ENCODE measurements at places on chromosomes 4 and X. TPM values are rescaled to one million over a fixed set of nuclear protein-coding genes. Genes with fewer than 3 reads are reported as not detected.

- peak overlapping the region; percentile 86 for H3K27ac ChIP-seq
- H3K4me3 ChIP-seq: peak overlapping the region; percentile 67
- H3K36me3 ChIP-seq: peaks cover 74% of the 10 kb centered on the region
- DNase-seq: no peak
Observed at GRCh38 chr4:186699298-186699697, 24.4 kb downstream of the FAT1 start.

- peaks cover 30% of the 10 kb centered on the region for H3K4me1 ChIP-seq
- peak overlapping the region; percentile 80 for H3K27ac ChIP-seq
- H3K27me3 ChIP-seq: no peaks in the 10 kb centered on the region
- peaks cover 43% of the 10 kb centered on the region for H3K36me3 ChIP-seq
Observed at GRCh38 chr4:145883101-145883694, 55.4 kb downstream of the ZNF827 start.

DNA sequence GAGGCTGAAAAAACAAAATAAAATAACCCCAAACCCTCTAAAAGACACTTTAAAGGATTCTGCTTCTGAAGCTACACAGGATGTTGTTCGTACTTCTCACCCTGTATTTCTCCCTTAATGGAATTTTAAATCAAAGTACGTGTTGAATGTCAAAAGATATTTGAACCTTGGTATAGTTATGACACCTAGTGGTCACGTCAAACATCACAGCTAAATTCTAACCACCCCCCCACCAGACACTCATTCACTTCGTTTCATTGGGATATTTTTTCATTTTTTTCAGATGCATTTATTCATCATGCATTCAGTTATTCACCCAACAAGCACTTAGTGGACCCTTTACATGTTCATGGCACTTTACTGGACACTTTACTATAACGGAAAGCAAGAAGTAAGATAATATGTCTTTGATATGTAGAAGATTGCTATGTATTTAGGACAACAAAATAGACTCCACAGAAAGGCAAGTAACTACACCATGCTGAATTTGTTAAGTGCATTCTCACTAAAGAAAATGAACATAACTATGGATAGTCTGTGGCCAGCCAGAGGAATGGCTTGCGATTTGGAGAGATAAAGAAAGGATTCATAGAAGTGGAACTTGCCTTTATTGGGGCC, 62.5 kb upstream of the GPR174 start:
- H3K36me3 ChIP-seq: no peaks in the 10 kb centered on the region
- no peak overlapping the region for H3K4me3 ChIP-seq
- no peaks in the 10 kb centered on the region for H3K4me1 ChIP-seq
- no peak for DNase-seq
- H3K27me3 ChIP-seq: peaks cover 3% of the 10 kb centered on the region

DNA sequence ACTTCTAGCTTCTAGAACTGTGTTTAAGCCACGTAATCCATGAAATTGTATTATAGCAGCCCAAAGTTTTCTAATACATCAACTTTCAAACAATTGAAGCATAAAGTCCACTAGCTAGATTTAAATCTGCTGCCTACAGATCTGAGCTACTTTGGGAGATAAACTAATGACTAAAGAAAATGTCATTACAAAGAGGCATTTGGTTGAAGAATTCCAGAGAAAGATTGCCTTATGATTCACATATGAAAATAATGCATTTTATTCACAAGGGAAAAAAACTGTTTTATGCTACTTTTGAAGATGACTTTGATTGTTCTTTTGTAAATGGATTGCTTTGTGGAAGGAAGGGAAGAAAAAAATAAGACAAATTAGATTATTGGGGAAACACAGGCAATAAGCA, 124.1 kb upstream of the SLIT2 start:
- no peaks in the 10 kb centered on the region for H3K4me1 ChIP-seq
- no peak for DNase-seq
- H3K4me3 ChIP-seq: no peak overlapping the region
- no peak overlapping the region for H3K27ac ChIP-seq

GRCh38 chr4:37430718-37431416, 186.3 kb downstream of the NWD2 start:
- H3K27me3 ChIP-seq: no peaks in the 10 kb centered on the region
- H3K4me1 ChIP-seq: peaks cover 15% of the 10 kb centered on the region
- peak overlapping the region; percentile 24 for H3K27ac ChIP-seq
- H3K4me3 ChIP-seq: peak overlapping the region; percentile 26

- no peak overlapping the region for H3K27ac ChIP-seq
- peaks cover 7% of the 10 kb centered on the region for H3K27me3 ChIP-seq
- no peaks in the 10 kb centered on the region for H3K36me3 ChIP-seq
- no peaks in the 10 kb centered on the region for H3K4me1 ChIP-seq
- H3K4me3 ChIP-seq: no peak overlapping the region
Observed at GRCh38 chr4:83686166-83686565, 150.3 kb downstream of the GPAT3 start.

GRCh38 chr4:181443021-181443420, 800.2 kb upstream of the TENM3 start:
- no peak overlapping the region for H3K4me3 ChIP-seq
- no peak for DNase-seq
- H3K27me3 ChIP-seq: no peaks in the 10 kb centered on the region
- no peak overlapping the region for H3K27ac ChIP-seq
- no peaks in the 10 kb centered on the region for H3K4me1 ChIP-seq

GRCh38 chrX:103607364-103608305, at the start of gene TCEAL3:
Gene TCEAL3 (plus strand): TSS chrX:103607963. CDS start chrX:103609065, 1,102 bp downstream.
- no peaks in the 10 kb centered on the region for H3K4me1 ChIP-seq
- H3K27me3 ChIP-seq: no peaks in the 10 kb centered on the region
- no peaks in the 10 kb centered on the region for H3K36me3 ChIP-seq
- DNase-seq: no peak
- peak within 1 kb of the TSS; percentile 73 for H3K27ac ChIP-seq

DNA sequence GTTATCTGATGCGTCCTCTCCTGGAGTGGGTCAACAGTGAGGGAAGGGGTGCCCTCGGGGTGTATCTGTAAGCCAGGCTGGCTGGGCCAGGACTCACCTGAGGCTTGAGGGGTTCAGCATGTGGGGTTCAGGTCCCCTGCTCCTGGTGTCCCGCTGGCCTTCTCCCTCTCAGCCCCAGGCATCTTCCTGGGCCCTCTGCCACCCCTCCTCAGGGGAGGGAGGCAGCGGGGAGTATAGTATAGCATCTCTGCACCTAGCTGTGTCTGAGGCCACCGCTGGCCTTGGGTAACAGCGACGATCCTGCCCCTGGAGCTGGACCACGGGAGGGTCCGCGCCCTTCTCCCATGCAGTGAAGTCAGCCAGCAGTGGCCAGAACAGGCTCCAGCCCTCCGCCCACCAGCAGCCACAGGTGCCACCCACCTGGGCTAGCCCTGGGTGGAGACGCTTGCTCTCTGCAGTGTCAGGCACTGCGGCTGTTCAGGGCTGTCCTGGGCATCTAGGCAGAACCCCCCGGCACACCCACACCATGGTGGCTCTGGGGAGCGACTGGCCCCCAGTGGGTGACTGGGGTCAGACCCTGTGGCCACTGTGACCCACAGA, 110.7 kb upstream of the NKX1-1 start:
- H3K4me3 ChIP-seq: no peak overlapping the region
- no peak for DNase-seq
- no peak overlapping the region for H3K27ac ChIP-seq
- H3K4me1 ChIP-seq: no peaks in the 10 kb centered on the region
- H3K36me3 ChIP-seq: no peaks in the 10 kb centered on the region

DNA sequence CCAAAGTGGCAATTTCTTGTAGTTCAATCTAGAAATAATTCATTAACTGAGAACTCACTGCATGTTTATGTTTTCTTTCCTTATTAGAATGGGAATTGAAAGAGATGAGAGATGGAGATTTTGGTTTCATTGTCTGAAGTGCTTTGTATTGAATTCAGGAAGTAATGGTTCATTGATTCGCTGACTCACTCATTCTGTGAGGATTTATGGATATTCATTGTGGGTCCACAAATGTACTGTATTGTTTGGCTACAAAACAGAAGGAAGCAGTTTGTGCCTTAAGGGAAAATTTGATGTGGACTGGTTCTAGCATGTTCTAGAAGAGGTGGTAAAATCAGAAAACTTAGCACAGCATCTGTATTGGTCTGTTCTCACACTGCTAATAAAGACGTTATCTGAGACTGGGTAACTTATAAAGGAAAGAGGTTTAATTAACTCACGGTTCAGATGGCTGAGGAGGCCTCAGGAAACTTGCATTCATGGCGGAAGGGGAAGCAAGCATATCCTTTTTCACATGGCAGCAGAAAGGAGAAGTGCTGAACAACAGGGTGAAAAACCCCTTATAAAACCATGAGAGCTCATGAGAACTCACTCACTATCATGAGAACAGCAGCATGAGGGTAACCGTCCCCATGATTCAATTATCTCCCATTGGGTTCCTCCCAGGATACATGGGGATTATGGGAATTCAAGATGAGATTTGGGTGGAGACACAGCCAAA, 132.3 kb upstream of the VCX3A start:
- no peaks in the 10 kb centered on the region for H3K27me3 ChIP-seq
- no peak overlapping the region for H3K27ac ChIP-seq
- no peak for DNase-seq
- no peak overlapping the region for H3K4me3 ChIP-seq
- H3K4me1 ChIP-seq: no peaks in the 10 kb centered on the region
- H3K36me3 ChIP-seq: no peaks in the 10 kb centered on the region

- H3K4me1 ChIP-seq: peaks cover 17% of the 10 kb centered on the region
- no peak for DNase-seq
- H3K27me3 ChIP-seq: peaks cover 47% of the 10 kb centered on the region
- no peak overlapping the region for H3K27ac ChIP-seq
- H3K36me3 ChIP-seq: no peaks in the 10 kb centered on the region
Observed at GRCh38 chr4:3742610-3743009, 23.6 kb upstream of the ADRA2C start.

- no peak overlapping the region for H3K4me3 ChIP-seq
- H3K27me3 ChIP-seq: no peaks in the 10 kb centered on the region
- H3K4me1 ChIP-seq: peaks cover 25% of the 10 kb centered on the region
- DNase-seq: no peak
Observed at GRCh38 chr4:7462509-7462971, 27.8 kb upstream of the PSAPL1 start.

- no peak overlapping the region for H3K27ac ChIP-seq
- H3K27me3 ChIP-seq: no peaks in the 10 kb centered on the region
- no peaks in the 10 kb centered on the region for H3K4me1 ChIP-seq
- no peak overlapping the region for H3K4me3 ChIP-seq
Observed at GRCh38 chrX:22950269-22951266, 49.2 kb upstream of the DDX53 start.

DNA sequence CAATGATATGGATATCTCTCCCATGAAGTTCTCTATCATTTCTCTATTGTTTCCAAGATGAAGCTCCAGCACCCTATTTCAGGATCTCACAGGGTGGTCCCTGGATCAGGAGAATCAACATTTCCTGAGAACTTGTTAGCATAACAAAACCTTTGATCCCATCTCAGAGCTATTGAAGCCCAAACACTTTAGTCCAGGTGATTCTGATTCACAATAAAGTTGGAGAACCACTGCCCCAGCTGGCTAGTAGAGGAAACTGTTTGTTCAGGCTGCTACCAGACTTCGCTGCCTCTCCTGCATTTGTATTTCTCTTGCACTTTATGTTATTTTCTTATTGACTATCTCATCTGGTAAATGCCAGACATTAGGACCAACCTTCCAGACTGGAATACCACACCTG, 65.4 kb downstream of the CEP44 start:
- no peaks in the 10 kb centered on the region for H3K27me3 ChIP-seq
- H3K4me3 ChIP-seq: no peak overlapping the region
- DNase-seq: no peak
- no peaks in the 10 kb centered on the region for H3K4me1 ChIP-seq
- H3K36me3 ChIP-seq: no peaks in the 10 kb centered on the region

- H3K27me3 ChIP-seq: no peaks in the 10 kb centered on the region
- no peak overlapping the region for H3K4me3 ChIP-seq
- no peak overlapping the region for H3K27ac ChIP-seq
- no peak for DNase-seq
- no peaks in the 10 kb centered on the region for H3K36me3 ChIP-seq
Observed at GRCh38 chrX:51421972-51422597, 74.3 kb downstream of the NUDT11 start.

GRCh38 chrX:20144491-20144890, 2.9 kb upstream of the EIF1AX start:
- H3K4me1 ChIP-seq: peaks cover 5% of the 10 kb centered on the region
- DNase-seq: no peak
- no peaks in the 10 kb centered on the region for H3K27me3 ChIP-seq
- no peak overlapping the region for H3K27ac ChIP-seq
- H3K36me3 ChIP-seq: no peaks in the 10 kb centered on the region

- H3K4me3 ChIP-seq: no peak overlapping the region
- peak overlapping the region; percentile 82 for H3K27ac ChIP-seq
- peaks cover 10% of the 10 kb centered on the region for H3K4me1 ChIP-seq
- DNase-seq: no peak
- H3K27me3 ChIP-seq: no peaks in the 10 kb centered on the region
Observed at GRCh38 chrX:115539841-115540240, 21.1 kb upstream of the PLS3 start.

- H3K4me1 ChIP-seq: no peaks in the 10 kb centered on the region
- H3K36me3 ChIP-seq: no peaks in the 10 kb centered on the region
- DNase-seq: no peak
- H3K27me3 ChIP-seq: no peaks in the 10 kb centered on the region
Observed at GRCh38 chr4:40038977-40039376, 17.7 kb upstream of the N4BP2 start.

- H3K4me3 ChIP-seq: peak overlapping the region; percentile 65
- no peak for DNase-seq
- H3K27ac ChIP-seq: no peak overlapping the region
- no peaks in the 10 kb centered on the region for H3K36me3 ChIP-seq
- peaks cover 8% of the 10 kb centered on the region for H3K4me1 ChIP-seq
Observed at GRCh38 chrX:107775000-107775733, 420 bp downstream of the TSC22D3 start.

- no peaks in the 10 kb centered on the region for H3K36me3 ChIP-seq
- H3K4me1 ChIP-seq: no peaks in the 10 kb centered on the region
- no peak for DNase-seq
- no peak overlapping the region for H3K4me3 ChIP-seq
Observed at GRCh38 chr4:101527188-101527587, 179.9 kb upstream of the PPP3CA start.

DNA sequence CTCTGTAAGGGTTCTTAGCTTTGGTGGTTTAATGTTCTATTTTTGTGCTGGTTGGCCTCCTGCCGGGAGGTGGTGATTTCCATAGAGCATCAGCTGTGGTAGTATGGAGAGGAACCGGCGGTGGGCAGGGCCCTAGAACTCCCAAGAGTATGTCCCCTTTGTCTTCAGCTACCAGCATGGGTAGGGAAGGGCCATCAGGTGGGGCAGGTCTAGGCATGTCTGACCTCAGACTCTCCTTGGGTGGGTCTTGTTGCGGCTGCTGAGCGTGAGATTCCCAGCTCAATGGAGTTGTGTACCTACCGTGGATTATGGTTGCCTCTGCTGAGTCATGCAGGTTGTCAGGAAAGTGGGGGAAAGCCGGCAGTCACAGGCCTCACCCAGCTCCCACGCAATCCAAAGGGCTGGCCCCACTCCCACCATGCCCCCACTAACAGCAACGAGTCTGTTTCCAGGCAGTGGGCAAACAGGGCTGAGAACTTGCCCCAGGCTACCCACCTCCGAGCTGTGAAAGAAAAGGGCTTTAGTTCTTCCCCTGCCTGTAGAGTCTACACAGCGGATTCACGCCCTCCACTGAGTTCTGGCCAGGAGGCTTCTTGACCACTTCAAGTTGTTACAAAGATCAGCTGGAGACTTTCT, 235.9 kb downstream of the RPA4 start:
- DNase-seq: no peak
- H3K4me3 ChIP-seq: no peak overlapping the region
- no peaks in the 10 kb centered on the region for H3K27me3 ChIP-seq
- H3K36me3 ChIP-seq: peaks cover 19% of the 10 kb centered on the region
- H3K27ac ChIP-seq: peak overlapping the region; percentile 29

Gene PAGE4
- not detected for total RNA-seq

Gene NAAA
- total RNA-seq: 10.7 TPM

Gene AMTN
- not detected for total RNA-seq

Gene AWAT2
- total RNA-seq: not detected

Gene GPR119
- 21.9 TPM for total RNA-seq

Gene ADRA2C
- 7.9 TPM for total RNA-seq

Gene CT83
- 2.1 TPM for total RNA-seq

Gene PABPC5
- total RNA-seq: 3.1 TPM

Gene TBC1D8B
- total RNA-seq: 10.6 TPM

Gene HAND2
- 8.3 TPM for total RNA-seq

Measured in type B pancreatic cell (in vitro differentiated cells).